ENCODE measurements at places on chromosomes 11 and 22.

DNA sequence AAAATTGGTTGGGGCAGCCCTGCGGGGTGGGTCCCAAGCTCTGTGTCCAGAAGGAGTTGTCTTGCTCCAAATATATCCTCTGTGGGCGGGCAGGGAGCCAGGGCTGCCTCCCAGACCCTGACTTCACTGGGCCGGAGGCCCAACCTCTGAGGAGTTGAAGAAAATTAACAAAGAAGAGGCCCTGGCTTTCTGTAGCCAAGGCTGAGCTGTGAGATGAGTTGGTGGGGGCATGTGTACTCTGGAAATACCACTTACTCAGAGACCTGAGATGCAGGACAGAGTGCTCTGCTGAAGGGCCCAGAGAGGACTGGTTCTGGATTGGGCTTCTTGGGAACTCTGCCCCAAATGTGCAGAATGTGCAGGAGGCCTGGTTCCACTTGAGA is 96.3 kb downstream of the SWAP70 start:
- no peak for DNase-seq

GRCh38 chr11:46162700-46163099 is 41.4 kb upstream of the PHF21A start:
- no peak for DNase-seq

DNA sequence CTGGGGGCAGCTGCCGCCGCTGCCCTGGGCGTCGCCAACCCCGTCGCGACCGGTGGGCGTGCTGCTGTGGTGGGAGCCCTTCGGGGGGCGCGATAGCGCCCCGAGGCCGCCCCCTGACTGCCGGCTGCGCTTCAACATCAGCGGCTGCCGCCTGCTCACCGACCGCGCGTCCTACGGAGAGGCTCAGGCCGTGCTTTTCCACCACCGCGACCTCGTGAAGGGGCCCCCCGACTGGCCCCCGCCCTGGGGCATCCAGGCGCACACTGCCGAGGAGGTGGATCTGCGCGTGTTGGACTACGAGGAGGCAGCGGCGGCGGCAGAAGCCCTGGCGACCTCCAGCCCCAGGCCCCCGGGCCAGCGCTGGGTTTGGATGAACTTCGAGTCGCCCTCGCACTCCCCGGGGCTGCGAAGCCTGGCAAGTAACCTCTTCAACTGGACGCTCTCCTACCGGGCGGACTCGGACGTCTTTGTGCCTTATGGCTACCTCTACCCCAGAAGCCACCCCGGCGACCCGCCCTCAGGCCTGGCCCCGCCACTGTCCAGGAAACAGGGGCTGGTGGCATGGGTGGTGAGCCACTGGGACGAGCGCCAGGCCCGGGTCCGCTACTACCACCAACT is 1.0 kb downstream of the FUT4 start:
- DNase-seq: no peak

DNA sequence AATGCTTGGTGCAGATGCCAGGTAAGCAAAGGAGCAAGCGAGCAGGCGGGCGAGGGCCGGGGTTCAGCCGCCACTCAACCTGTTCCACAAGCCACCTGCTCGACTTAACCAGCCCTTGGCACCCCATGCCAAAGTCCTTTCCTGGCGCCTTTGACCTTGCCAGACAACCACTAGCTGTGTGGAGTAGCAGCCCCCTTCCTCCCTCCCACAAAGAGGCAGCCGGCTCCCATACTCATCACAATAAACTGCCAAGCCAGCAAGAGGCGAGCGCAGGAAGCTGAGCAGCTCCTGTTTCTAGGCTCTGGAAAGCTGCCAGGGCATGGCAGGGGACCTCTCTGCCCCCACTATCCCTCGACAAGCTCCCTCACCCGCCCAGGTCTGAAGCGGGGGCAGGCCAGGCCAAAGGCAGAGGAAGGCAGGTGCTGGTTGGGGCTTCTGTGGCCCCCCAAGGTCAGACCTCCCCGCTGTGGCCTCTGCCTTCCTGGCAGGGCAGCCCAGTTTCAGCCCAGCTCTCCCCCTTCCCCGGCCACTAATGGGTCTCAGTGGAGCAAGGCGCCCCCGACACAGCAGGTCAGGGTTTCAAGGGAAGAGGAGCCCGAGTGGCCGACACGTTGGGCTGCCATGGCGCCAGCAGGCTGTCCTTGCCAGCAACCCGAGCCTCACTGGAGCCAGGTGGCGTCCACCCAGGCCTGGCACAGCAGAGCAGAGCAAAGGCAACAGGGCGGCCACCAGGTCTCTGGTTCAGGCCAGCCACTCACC is 15.3 kb downstream of the MACROD1 start:
- DNase-seq: no peak

DNA sequence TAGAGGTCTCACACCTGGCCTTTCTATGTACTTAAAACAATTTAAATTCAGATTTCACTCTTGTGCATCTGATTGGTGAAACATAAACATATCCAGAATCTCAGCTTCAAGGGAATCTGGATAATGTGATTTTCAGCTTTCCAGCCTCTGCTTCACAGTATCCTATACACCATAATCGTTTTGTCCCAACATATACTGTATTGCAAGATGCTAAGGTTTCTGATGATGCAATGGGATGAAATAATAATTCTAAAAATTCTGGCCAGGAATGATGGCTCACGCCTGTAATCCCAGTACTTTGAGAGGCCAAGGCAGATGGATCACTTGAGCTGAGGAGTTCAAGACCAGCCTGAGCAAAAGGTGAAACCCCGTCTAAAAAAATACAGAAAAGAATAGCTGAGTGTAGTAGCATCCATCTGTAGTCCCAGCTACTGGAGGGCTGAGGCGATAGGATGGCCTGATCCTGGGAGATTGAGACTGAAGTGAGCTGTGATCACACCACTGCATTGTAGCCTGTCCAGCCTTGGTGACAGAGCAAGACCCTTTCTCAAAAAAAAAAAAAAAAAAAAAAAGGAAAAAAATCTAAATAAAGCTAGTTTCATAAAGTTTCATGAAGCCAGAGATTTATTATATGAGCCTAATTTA is 41.0 kb upstream of the CTSC start:
- no peak for DNase-seq

DNA sequence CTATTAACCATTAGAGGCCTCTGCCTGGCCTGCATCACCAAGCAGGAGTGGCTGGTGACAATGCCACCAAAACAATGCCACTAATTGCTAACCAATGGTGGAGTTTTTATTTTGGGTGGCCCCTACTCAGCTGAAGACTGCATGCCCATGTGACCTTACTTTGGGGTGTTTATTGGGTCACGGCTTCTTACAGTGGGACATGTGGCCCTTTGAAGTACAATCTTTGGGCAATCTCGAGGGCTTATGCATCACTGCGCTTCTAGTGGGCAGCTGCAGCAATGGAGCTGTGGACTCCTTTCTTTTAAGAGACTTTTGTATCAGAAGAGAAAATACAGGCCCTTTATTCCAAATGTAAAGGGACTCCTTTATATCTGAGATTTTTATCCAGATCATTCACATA is 85.7 kb downstream of the IGLL5 start:
- no peak for DNase-seq

- peak; percentile 77 for DNase-seq
Observed at GRCh38 chr22:38755155-38755910, 465 bp downstream of the SUN2 start.

- no peak for DNase-seq
Observed at GRCh38 chr11:45665206-45665932, at the start of gene CHST1. CHST1 (minus strand) TSS chr11:45665622; CDS start chr11:45650923, 14,699 bp downstream.

GRCh38 chr11:70127653-70128434 is 49.7 kb downstream of the ANO1 start:
- DNase-seq: no peak

DNA sequence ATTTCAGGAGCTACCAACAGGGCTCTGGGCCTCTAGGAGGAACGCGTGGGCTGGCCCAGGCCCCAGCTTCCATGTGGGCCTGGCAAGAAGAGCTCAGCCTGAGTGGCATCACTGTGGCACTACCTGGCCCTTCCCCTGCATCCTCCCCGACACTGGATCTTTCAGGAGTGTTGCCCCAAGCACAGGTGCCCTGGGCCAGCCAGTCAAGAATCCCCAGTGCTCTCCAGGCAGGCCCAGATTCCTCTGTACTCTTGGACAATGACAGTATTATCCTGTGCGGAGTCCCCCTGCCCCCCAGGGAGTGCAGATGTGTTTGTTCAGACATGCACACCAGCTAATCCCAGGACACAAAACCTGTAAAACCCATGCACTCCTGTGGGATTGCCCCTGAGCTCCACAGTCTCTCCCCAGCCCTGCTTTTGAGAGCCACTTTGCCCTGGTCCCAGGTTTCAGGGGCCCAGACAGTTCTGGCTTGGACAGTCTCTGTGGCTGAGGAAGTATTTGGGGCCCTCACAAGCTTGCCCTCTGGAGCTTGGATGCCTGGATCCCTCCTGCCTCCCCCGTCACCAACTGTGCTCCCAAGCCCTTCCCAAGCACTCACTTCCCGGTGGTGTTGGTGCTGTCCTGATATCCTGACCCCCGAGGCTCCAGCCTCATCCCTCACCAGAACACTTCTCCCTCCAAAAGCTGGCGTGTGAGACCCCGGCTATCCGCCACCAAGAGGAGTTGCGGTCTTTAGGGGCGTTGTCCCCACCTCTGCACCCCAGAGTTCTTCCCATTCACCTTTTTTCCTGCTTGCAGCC is 39.9 kb downstream of the KCNC1 start:
- no peak for DNase-seq

DNA sequence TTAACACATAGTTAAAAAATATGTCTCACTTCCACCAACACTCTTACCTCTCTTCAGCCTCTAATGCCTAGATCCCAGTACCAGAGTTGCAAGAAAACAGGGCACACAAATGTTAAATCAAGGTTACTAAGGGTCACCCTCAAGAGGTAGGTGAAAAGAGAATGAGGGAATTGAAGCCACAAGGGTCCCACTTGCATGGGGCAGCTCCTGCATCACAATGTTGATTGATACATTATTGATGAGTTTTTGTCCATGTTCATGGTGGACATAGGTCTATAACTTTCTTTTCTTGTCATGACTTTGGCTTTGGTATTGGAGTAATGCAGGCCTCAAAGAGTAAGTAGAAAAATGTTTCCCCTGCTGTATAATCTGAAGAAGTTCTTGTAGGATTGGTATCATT is 46.0 kb upstream of the IGLL5 start:
- DNase-seq: no peak

Data from activated CD8-positive, alpha-beta memory T cell treated with anti-CD3 and anti-CD28 coated beads, Interleukin-2, amount 10 ng/mL, durations not matched to agents 7 days and 5 days (primary cell).